ENCODE measurements at places on chromosomes 2 and 18. TPM values are rescaled to one million over a fixed set of nuclear protein-coding genes. Genes with fewer than 3 reads are reported as not detected.

DNA sequence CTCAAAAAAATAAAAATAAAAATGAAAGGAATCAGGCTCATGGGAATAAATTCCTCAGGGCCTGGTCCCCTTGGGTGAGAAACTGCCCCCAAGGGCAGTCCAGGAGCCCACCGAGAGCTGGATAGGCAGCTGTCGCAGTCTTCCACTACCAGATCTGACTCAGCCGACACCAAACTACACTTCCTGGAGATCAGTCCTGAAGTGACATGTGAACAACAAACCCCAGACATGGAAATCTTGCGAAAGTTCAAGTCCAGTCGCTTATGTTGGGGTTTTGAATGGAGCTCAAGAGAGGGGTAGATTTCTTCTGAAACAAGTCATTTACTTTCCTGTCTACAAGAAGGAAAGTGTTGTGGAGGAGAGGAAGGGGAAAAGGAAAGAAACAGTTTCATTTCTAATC, 12.9 kb downstream of the ADCY3 start:
- DNase-seq = no peak

GRCh38 chr2:96374211-96374951, 38.8 kb downstream of the NCAPH start:
- DNase-seq = no peak

DNA sequence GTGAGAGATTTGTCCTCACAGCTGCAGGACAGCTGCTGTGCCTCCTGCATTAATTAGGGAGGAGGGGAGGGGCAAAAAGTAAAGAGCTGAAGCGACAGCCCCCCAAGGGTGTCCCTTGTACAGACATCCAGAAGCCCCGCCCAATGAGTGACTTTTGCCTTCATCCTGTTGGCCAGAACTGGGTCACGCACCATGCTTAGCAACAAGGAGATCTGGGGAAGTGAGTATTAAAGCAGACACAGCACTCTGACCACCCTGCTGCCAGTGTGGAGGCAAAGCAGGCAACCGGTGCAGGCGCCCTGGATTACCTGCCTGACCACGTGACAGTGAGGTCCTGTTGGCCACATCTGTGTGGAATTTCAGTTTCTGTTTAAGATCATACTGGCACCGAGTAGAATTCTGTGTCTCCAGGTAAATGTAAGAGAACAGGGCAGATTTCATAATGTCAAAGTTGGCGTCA, 21.5 kb upstream of the BIN1 start:
- no peak for DNase-seq

- no peak for DNase-seq
Measured at GRCh38 chr2:8134985-8135682, 546.7 kb upstream of the ID2 start.

GRCh38 chr2:73172963-73173362, 29.4 kb upstream of the NOTO start:
- no peak for DNase-seq

GRCh38 chr2:65055422-65056214, 598 bp upstream of the CEP68 start:
- no peak for DNase-seq

DNA sequence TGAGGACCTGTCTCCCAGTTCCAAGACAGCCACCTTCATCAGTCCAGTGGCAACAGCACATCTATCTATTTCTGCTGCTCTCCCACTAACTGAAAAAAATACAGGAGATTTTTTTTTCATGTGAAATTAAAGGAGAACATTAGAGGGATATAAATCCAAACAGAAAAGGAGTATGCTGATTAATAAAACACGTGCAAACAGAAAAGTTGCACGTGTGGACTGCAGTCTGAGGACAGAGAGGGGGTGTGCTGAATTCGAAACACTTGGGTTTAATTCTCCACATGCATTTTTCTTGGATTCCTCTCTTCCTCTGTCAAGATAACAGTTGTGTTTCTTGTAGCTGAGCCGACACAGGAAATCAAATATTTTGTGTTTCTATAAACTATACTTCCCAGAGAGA, 113.4 kb downstream of the CYRIA start:
- DNase-seq = no peak

DNA sequence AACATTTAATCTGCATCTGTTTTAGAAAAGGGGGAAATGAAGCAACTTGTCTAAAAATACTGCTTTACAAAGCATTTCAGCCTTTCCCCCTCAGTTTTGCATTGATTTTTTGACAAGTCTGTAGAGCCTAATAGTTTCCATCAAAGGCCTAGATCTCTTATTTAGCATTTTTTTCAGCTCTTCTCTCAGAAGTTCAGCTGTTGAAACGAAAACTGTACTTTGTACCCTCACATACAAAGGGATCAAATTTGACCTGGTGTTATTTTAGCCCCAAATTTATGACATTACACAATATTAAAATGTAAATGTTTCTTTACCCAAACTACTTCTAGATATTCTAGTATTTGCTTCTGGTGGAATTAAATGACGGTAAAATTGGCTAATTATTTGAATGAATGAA, 13.0 kb downstream of the YPEL5 start:
- no peak for DNase-seq

The SLC4A3 gene
- total RNA-seq = 11.6 TPM

The HOXD12 gene
- not detected for total RNA-seq

Data from kidney epithelial cell (primary cell).